GM12864 (cell line): ENCODE measurements at places on chromosomes 7 and 10.
A peak's percentile ranks its signal among the peaks of the same experiment; 100 is the strongest.

DNA sequence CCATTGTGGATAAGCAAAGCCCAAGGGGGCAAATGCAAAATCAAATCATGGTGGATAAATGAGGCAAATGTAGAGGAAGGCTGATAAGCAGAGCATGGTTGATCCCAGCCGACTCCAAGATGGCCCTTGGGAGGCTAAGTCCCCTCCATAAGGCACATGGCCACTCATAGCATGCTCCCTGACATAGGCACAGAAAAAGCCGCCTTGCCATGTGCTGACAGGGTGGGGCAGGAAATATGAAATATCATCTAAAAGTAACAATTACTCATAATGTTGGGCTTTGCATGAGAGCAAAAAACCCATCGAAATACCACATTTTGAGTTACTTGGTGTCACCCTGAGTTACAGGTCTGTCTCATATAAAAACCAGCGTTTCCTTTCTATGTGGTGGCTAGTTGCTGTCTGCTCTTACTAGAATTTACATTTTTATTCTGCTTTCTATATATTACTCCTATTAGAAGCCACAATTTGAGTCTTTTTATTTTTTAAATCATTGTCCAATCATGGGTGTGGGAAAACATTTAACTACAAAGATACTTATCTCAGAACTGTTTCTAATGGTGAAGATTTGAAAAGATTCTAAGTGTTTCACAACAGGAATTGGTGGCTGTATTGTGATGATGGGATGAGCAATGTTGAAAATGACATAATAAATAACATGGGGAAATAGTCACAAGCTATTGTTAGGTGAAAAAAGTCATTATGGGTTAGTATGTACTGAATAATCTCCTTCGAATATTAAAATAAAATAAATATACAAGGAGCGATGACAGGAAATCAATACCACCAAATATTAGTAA lies 102.7 kb downstream of the CUBN start:
- no peak for DNase-seq

- DNase-seq, result no peak
Observed at GRCh38 chr7:16791071-16791470, 13.7 kb downstream of the AGR2 start.

DNA sequence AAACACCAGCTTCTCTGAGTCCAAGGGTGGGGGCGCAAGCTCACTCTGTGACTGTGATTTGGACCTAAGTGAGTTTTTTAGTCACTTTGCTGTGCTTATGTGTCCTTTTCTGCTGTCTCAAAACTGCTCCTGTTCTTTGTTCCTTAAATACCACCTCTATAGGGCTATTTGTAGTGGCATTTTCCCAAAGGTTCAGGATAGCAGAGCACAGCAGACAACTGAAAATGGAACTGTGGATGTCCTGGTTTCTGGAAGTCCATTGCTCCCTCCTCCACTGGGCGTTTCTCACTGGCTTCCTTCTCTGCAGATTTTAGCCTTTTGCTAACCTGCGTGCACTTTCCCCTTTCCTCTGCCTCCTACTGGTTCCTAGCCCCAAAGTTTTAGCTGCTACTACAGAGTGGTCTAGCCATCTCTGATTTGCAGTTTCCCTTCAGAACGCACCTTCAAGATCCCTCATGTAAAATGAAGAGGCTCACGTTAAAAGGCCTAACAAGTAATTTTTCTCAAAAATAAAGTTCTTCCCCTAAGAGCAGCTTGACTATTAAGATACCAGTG lies 25.6 kb downstream of the BLVRA start:
- no peak for DNase-seq

DNA sequence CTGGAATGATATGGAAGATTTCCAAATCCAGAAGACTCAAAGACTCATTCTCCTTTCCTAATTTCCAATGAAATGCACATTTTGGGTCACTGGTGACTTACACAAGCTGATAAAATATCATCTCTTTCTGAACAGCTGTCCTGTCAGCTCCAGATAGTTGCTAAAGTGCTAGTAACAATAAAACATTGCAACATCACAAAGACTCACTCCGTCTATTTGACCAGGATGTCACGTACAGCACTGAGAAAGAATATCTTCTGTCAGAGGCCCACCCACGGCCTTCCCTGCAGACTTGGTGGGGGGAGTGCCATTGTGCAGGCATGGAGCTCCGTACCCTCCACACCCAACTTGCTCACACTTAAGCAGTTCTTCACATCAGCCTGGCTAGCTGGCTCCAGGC lies 78.9 kb upstream of the EGR2 start:
- DNase-seq, result no peak

DNA sequence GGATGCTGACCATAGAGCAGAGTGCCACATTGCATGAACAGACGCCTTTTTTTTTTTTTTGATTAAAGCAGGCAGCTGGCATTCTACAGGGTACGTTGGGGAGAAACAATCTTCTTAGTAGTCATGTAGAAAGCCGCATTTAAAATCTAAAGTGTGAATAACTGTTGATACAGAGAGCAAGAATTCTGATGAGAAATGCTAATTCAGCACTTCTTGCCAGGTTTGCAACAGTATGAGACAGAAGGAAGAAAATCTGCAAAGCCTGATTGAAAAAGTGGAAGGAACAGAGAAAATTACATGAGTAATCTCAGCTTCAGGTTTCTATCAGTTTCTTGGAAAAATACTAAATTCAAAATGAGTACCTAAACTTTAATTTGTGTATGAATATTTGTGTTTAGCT lies 232.7 kb upstream of the CHRM2 start:
- DNase-seq, result no peak

- DNase-seq, result peak; percentile 53
Observed at GRCh38 chr10:100339236-100339635, 7.8 kb upstream of the SCD start.

DNA sequence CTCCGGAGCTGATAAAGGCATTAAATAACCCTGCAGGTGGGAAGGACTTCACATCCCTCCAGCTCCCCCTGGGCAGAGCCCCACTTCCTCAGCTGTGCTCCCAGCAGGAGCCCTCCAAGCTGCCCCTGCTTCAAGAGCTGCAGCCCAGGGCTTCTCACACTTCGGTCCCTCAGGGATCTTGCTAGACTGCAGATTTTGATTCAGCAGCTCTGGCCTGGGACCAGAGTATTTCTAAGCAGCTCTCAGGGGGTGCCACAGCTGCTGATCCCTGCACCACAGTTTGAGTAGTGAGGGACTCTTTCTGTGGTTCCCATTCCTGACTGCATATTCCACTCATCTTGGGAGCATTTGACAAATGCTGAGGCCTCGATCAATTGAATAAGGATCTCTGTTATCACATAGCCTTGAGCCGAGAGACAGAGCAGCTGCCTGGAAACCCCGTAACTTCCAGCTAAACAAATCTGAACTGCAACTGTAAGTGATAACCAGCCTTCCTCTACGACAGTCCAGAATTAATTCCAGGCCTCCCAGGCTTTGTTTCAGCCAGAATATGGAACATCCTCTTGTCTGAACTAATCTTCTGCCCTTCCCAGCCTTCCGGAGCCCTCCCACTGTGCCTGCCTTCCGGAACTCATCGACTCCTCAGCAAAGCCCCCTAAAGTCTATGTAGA lies 161.4 kb downstream of the CCDC3 start:
- no peak for DNase-seq

DNA sequence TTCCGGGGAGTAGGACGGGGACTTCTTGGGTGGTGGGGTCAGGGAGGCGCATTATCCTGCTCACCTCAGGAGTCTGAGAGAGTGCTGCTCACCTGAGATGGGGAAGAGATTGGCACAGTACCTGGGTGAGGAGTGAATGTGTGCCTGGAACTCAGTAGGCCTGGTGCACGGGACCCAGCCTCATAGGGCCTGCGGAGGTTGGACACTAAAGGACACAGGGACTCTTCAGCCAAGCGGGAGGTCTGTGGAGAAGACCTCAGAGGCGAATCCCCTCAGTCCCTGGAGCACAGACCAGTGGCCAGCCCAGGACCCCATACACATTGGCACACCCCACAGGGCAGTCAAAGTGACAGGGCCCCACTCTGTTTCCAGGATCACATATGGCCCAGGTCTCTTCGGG lies 73.2 kb downstream of the OAT start:
- DNase-seq, result no peak

GRCh38 chr10:126919426-126919825 lies 14.2 kb downstream of the DOCK1 start:
- DNase-seq, result no peak

- no peak for DNase-seq
Observed at GRCh38 chr10:6535156-6535764, 44.8 kb downstream of the PRKCQ start.

GRCh38 chr10:21814866-21815265 lies 188.7 kb downstream of the DNAJC1 start:
- DNase-seq, result no peak

DNA sequence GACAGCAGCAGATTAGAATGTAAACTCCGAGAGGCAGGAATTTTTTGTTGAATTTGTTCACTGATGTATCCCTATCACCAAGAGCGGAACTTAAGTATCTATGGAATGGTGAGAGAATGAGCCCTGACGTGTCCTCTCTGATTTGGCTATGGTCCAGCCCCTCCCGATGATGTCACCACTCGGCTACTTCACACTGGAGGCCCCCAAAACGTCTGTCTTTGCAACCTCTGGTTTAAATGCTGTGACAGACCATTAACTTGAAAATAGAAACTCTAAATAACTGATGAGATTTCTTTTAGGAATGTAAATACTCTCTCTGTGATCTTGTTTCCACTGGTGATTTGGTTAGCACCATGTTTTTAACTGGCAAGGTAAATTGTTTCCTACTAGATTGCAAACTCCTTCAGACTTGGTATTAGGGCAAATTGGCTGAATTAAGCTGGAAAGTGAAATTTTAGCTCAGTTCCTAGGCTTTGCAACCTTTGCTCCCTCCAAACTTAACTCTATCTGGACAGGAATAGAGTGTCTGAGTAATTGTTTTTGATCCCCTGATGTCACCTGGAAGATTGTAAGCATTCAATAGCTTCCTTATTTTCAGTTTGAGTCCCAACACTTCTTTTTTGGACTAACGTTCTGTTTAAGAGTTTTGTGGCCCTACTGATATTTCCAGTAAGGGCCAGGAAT lies 19.1 kb downstream of the SLC16A12 start:
- no peak for DNase-seq

- no peak for DNase-seq
Observed at GRCh38 chr10:104340641-104341040, 2.4 kb upstream of the ITPRIP start.

DNA sequence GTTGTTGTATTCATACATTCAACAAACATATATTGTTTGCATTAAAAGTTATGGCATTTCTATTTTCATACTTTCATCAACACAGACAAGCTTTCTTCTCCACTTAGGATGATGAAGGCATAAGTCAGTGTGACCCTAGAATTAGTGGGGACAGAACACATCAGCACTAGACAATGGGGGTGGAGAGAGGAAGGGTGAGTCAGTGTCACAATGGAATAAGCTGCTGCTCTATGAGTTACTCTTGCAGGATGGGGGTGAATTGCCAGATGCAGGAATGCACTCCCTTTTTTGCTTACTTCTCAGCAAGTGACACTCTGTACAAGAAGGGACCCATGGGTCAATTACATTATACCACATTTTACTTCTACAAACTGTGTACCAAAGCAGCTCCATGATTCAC lies 74.0 kb downstream of the DGKI start:
- DNase-seq, result no peak

GRCh38 chr10:131667561-131667960 lies 233.2 kb upstream of the PPP2R2D start:
- DNase-seq, result no peak

GRCh38 chr10:104824380-104825006 lies 183.4 kb downstream of the SORCS3 start:
- DNase-seq, result no peak

DNA sequence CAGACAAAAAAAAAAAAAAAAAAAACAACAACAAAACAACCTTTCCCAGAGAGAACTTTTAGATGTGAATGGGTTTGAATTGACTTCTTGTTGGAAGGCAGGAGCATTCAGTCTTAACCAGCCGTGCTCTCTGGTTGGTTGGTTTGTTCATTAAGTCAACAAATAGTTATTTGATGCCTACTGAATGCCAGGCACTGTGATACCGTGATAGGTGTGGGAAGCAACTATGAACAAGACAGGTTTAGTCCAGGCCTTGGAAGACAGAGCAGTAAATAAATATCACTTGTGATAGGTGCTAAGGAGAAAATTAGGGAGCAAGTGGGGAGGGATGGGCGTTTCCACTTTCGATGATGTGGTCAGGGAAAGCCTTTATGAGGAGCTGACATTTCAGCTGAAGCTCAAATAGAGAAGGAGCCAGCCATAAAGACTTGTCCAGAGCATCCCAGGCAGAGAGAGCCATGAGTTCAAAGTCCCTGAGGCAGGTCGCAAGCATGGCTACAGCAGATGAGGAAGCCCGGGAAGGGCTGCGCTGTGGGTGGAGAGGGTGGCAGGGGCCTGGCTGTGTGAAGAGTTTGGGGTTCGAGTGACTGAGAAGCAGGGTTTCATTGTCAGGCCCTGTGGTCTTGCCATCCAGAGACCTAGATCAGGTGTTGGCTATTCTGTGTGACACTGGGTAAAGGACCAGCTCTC lies 8.0 kb downstream of the TSPAN15 start:
- no peak for DNase-seq

GRCh38 chr7:157158400-157158799 lies 19.7 kb downstream of the UBE3C start:
- no peak for DNase-seq

DNA sequence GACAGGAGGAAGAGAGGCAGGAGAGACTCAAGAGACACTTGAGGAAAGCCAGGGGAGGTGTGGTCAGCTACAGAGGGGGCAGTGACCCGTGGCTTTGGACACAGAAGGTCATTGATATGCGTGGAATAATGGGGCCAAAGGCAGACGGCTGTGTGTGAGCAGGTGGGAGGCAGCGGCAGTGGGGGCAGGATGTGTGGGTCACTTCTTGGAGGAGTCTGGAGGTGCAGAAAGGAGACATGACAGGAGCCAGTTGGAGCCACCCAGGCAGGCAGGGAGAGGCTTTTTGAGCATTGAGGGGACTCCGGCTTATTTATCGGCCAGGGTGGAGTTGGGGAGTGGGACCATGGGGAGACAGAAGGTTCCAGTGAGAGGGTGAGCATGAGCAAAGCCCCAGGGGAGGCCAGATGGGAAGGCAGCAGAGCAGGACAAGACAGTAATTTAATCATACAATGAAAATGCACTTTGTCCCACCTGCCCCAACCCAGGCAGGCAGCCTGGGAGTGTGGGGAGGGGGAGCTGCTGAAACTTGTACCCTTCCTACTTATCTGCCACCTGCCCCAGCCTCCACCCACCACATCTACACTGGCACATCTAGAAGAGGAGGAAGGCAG lies 5.0 kb downstream of the LDB3 start:
- DNase-seq, result no peak

GRCh38 chr7:144991041-144991440 lies 155.2 kb upstream of the TPK1 start:
- no peak for DNase-seq

- no peak for DNase-seq
Observed at GRCh38 chr10:71234970-71235685, 22.8 kb downstream of the UNC5B start.

GRCh38 chr10:11906714-11907113 lies 83.6 kb downstream of the PROSER2 start:
- no peak for DNase-seq

DNA sequence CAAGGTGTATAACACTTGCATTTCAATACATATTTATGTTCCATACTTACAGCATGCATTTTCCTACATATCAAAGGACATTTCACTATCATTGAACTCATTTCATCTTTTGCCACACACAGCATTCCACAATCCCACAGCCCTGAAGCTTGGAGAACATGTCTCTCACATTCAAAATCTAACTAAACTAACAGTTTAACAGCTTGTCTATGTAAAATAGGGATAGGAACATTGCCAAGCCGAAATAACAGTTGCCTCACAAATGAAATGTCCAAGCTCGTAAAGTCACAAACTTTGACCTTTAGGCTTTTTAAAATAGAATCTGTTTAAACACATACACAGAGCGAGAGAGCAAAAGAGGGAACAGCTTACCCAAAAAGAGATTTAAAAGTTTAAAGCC lies 65.3 kb downstream of the HGF start:
- no peak for DNase-seq

GRCh38 chr10:70589762-70590654 lies 12.5 kb downstream of the PRF1 start:
- DNase-seq, result no peak
